ENCODE measurements at places on chromosomes 16 and 17.

GRCh38 chr16:70416748-70417616 lies 21.9 kb downstream of the ST3GAL2 start:
- peak; percentile 24 for DNase-seq

GRCh38 chr17:40577611-40578065 lies 12.4 kb upstream of the CCR7 start:
- no peak for DNase-seq

DNA sequence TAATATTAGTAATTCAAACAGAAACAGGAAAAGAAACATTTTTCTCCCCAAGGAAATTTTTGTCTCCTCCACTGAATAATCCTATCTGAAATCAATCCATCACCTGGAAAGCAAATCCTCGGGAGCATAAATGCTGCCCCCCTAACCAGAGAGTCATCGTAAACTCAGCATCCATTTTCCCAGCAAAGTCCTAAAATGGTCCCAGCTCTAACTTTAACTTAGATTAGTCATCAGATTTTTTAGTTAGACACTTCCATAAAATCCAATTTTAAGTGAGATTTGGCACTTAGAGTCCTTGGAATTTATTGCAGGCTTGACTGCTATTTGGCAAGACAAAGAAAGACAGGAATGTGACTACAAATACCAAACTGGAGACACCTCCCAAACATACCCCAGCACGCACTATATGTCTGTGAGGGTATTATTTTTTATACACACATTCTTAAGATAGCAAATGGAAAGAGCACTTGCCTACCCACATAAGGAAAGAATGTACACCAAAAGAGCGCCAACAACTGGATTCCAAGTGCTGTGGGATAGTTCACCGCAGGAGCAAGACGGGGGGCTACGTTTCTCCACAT lies 15.4 kb downstream of the SCO1 start:
- no peak for DNase-seq

DNA sequence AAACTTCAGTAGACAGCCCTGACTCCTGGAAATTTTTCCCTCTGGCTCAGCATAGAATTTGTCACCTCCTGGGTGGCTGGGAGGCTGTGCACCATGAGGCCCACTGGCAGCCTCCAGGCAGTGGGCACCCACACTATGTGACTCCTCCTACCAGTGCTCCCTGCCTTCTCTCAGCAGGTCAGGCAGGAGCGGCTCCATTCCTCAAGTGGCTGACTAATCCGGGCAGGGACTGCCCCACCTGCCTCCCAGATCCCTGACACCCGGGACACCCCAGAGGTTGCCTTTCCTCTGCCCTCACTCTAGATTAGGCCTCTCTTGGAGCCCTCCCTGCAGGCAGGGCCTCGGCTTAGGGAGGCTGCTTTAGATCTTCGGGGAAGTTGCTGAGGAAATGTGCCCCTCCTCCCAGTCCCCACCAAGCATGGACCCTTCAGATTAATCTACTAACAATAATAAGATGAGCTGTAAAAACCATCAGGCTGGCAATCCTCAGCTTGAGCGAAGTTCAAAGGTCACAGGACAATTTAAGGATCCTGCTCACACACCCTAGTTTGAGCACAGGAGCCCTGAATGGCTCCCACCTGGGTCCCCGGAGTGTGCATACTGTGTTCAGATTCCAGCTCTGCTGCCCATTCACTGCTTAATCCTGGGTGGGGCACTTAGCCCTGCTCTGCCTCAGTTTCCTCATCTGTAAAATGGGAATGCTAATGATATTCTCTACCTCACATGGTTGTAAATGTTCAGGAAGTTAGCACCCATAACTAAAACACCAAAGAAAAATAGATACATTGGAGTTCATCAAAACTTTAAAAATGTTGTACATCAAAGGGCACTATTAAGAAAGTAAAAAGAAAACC lies 10.0 kb upstream of the MYCBPAP start:
- DNase-seq, result no peak

DNA sequence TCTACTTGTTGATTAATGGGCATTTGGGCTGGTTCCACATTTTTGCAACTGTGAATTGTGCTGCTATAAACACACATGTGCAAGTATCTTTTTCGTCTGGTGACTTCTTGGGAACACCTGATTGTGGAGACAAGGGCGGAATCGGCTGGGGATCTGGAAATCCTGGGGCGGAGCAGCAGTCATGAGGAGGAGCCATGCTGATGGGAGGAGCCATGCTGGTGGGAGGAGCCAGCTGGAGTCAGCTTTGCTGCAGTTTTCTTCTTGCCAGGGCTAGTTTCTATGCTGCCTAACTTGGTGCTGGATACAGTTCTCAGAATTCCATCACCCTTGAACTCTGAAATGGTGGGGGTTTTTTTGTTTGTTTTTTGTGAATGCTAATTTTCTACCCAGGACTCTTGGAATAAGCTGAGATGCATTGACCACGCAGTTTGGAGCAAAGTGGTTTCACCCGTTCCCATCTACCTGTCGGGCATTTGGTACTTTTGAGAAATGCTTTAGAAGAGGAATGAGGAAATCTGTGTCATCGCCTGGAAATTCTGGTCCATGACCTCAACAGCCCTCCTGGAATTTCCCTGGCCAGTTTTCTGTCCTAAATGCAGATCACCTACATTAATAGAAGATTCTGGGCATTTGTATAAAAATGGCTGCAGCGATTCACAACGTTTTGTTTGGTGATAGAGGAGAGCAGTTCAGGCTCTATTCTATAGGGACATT lies 217.4 kb upstream of the ZFHX3 start:
- no peak for DNase-seq

- no peak for DNase-seq
These were observed 2.5 kb downstream of the TLCD3B start for GRCh38 chr16:30028438-30029076.

GRCh38 chr17:37322826-37323561 lies 52.8 kb upstream of the C17orf78 start:
- no peak for DNase-seq

- peak; percentile 87 for DNase-seq
These were observed 218.2 kb upstream of the CHMP6 start for GRCh38 chr17:80773243-80773991.

GRCh38 chr17:78132084-78132676 lies 1.6 kb downstream of the TMC8 start:
- no peak for DNase-seq

DNA sequence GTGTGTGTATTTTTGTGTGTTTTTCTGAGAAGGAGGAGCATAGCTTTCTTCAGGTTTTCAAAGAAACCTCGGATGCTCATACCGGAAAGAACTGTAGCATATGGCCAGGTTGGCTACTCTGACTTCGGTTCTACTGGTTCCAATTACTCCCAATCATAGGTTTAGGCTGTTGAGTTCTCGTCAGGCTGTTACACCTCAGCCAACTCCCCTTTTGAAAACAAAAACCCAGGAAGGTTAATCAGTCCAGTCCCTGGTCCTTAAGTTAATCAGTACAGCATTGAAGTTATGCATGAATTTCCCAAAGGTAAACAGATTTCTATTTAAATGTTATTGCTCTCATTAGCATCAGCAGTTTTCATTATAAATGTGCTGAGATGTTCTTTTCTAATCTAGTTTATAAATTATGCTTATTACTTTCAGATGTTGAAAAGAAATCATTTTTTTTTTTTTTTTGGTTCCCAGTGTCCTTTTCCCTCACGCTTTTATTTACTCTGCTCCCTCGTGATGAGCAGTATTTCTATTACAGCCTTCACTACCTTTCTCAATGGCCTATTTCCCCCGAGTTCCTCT lies 111.0 kb downstream of the NPIPB5 start:
- no peak for DNase-seq

- no peak for DNase-seq
These were observed 784.6 kb upstream of the EEF2KMT start for GRCh38 chr16:5882087-5882640.

- peak; percentile 75 for DNase-seq
These were observed 19.5 kb downstream of the PCTP start for GRCh38 chr17:55770196-55770870.

DNA sequence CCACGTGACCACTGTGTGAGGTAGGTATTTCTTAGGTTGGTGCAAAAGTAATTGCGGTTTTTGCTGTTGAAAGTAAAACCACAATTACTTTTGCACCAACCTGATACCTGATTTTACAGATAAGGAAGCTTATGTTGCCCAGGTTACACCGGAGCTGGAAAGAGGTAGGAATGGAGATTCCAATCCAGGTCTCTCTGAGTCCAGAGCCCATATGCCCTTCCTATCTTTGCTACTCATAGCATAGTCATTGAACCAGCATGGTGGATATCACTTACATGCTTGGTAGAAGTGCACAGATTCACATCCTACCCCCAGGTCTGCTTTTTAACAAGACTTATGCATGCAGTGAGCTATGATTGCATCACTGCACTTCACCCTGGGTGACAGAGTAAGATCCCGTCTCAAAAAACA lies 61.8 kb downstream of the ARSG start:
- DNase-seq, result no peak

DNA sequence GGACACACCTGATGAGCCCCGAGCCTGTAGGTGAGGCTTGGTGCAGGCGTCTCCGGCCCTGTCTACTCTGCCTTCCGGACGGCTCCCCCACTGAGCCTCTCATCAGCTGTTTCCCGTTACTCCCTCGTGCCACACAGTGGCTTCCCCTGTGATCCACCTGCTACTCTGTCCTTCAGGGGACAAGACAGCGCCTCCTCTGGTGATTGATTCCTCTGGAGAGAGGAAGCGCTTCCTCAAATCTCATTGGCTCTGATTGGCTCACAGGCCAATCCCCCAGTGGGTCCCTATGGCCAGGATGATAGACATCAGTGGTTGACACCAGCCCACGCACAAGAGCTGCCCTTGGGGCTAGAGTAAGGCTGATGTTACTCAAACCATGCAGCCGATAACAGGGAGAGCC lies 24.0 kb downstream of the RNF213 start:
- DNase-seq, result no peak

DNA sequence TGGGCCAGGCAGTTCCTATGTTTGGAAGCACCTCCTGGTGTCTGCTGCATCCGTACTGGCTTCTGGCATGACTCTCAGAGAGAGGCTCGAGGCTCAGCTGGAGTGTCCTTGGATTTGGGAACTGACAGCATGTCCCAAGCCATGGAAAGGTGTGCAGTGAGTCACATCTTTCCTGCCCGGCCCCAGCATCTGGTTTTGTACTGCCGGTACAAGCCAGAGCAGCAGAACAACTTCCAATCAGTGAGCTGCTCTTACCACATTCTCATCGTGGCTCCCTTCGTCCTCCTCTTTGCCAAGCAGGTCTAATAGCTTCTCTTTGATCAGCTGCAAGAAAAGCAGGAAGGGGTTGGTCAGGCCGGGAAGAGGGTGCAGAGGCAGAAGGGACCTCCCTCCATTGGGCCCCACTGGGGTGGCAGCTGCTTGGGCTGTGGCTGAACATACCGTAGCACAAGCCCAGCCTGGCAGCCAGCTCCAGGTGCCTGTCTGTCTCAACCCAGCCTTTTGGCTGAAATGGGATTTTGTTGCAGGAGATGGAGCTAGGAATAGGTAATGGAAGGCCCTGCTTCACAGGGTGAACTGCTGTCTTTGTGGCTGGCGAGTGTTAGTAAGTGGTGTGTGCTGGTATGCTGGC lies 24.2 kb downstream of the SPACA3 start:
- DNase-seq, result no peak

DNA sequence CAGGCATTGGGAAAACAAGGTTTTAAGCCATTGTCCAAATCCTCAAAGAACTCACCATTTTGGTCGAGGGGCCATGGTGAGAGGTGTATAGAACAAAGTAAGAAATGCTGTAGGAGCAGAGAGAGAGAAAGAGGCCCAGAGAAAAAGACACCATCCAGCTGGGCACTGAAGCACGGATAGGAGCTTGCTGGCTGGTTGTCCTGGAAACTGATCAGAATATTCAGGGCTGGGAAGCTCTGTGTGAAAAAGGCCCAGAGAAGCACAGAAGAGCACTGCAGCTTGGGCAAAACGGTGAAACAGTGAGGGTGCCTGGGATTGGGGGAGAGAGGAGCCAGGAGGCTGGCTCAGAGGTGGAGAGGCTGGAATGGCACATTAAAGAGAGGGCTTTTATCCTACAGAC lies 16.5 kb downstream of the HS3ST3B1 start:
- DNase-seq, result no peak

DNA sequence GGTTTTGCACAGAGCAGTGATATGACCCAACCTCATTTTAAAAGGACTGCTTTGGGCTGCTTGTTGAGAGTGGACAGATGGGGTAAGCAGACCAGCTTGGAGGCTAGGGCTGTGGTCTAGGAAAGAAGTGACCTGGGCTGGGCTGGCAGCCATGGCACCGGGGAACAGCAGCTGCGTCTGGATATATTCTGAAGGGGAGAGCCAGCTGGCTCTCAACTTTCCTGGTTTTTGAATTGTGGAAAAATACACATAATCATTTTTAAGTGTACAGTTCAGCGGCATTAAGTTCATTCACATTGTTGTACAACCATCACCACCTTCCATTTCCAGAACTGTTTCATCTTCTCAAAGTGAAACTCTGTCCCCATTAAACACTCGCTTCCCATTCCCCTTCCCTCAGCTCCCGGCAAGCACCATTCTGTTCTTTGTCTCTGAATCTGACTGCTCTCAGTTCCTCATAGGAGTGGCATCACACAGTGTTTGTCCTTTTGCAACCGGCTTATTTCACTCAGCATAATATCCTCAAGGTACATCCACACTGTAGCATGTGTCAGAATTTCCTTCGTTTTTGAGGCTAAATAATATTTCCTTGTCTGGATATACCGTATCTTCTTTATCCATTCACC lies 113.2 kb downstream of the SPECC1 start:
- DNase-seq, result no peak

DNA sequence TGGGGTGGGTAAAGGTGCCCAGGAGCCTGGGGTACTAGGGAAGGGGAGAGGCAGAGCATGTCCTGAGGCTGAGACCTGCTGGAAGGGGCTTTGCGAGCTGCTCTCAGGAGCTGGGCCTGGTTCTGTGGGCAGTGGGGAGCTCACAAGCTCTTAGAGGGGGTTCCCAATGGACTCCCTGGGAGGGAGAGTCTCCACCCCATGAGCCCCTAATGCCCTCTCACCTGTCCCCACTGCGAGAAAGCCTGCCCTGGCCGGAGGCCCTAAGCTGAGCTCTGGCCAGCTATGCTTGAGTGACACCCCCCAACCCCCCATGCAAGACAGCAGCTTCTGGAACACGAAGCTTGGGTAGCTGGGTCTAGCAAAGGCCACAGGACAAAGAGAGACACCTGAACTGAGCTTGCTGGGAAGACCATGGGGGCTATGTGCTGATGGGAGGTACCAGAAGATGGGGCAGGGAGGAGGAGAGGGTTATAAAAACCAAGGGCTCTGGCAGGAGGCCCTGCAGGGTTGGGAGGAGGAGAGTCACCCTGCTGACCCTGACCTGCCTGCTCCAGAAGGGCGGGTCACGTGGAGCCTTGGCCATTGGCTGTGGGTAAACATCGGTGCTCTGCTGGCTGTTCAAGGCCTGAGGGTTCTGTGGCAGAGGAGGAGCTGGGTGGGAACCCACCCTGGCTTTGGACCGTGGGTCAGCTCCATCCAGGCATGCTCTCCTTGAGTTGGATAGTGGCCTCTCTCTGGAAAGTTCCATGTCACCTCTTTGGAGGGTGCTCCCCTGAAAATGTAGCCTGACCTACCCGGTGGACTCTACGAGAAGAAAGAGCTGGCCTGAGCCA lies 106.7 kb downstream of the RAB11FIP4 start:
- no peak for DNase-seq

DNA sequence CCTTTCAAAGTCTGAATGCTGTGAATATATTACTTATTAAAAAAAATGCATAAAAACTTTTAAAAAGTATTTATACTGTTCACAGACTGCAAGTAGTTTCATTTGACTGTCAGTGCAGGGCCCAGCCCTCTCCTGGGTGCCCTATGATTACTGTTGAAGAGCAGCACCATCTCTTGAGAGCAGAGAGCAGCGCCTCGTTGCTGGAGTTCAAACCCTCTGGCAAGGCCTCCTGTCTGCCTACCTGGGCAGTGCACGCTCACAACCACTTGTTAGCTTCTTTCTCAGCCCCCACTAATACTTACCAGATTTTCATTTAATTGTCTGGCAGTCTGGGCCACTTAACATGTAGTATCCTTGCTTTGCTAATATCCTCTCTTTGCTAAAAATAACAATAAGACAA lies 233.4 kb downstream of the PHKB start:
- no peak for DNase-seq

All from NCI-H1092 treated with DMSO at 0.1 percent for 48 hours (cell line).